Activated T-helper 1 cell treated with anti-CD3 and anti-CD28 coated beads, Interleukin-12 subunit alpha, Interleukin-12 subunit beta, Interleukin-2, Interleukin-4 antibody, amounts not matched to agents 30 ng/mL and 10 ng/mL and 1 ng/mL, durations not matched to agents 14 hours and 24 hours and 36 hours (primary cell): ENCODE measurements at places on chromosomes 2 and 18.

DNA sequence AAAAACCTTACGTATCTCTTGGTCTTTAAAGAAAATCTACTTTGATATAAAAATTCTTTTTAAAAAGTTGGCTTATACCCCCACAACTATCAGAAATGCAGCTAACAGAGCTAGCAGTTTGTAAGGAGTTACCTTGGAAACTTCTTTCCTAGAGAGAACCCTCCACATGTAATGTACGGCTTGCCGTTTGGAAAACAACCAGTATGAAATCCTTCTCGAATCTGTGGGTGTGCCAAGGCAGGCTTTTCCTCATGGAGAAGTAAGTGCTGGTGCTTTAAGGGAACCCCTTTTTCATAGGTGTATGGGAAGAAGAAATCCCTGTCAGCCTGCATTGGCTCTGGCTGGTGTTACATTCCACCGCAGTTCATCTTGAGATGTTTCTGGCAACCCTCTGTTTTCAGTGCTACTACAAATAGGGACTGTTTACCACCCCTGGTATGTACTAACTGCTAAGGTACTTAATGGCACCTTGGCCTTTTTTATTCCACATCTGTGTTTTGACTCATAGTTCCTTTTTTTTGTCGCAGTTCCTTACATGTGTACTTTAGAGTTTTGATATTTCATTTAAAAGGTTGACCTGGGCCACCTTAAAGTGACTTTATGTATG lies 248.4 kb downstream of the FHOD3 start:
- no peak for DNase-seq
- no peak overlapping the region for H3K4me3 ChIP-seq
- H3K36me3 ChIP-seq = no peaks in the 10 kb centered on the region

DNA sequence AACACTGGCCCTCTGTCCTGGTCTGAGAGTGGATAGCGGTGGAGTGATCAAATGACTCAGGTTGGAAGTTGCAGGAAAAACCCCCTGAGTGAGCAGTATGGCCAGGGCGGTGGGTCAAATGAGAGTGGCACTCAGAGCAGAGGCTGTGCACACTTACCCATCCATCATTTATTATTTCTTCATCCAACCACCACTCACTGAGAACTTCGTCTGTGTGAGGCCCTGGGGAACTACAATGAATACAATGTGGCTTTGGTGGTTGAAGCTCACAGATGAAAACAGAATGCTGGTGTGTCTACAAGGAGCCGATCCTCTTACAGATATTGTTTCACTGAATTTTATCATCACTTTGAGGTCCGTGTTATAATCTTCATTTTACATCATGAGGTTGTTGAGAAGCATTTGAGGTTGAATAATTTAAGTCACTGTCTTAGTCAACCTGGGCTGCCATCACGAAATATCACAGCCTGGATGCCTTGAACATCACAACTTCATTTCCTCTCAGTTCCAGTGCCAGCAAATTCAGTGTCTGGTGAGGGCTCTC lies 73.4 kb upstream of the ID2 start:
- H3K36me3 ChIP-seq = peaks cover 7% of the 10 kb centered on the region
- H3K27me3 ChIP-seq = peaks cover 1% of the 10 kb centered on the region
- DNase-seq = peak; percentile 36
- peak overlapping the region; percentile 57 for H3K27ac ChIP-seq
- H3K4me1 ChIP-seq = peaks cover 36% of the 10 kb centered on the region
- H3K4me3 ChIP-seq = no peak overlapping the region

GRCh38 chr2:171475979-171476378 lies 42.0 kb downstream of the DCAF17 start:
- H3K4me1 ChIP-seq = peaks cover 5% of the 10 kb centered on the region
- no peak overlapping the region for H3K27ac ChIP-seq
- H3K36me3 ChIP-seq = peaks cover 35% of the 10 kb centered on the region
- no peak overlapping the region for H3K4me3 ChIP-seq
- H3K27me3 ChIP-seq = no peaks in the 10 kb centered on the region

DNA sequence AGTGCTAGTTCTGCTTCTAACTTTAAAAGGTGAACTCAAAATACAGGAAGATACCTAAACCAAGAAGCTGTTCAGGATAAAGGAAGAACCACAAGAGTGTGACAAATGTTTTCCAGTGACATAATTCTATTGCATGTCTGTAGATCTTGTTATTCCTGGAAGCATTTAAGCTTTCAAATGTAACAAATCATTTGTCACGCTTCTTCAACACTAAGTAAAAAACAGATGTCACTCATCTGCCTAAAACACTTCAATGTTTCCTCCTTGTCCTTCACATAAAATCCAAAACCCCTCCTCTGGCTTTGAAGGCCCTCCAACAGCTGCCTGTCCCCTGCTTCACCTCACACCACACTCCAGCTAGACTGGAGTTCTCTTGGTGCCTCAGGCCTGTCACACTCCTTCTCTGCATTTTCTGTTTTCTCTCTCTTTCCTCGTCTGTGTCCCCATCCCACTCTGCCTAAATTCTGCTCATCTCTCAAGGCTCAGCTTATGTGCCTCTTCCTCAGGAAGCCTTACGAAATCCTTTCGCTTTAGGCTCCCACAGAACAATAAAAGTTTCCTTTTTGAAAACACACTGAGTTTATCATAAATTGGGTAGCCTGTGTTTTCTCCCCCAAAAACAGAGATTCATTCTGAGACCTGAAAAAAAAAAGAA lies 6.4 kb upstream of the CLEC4F start:
- peak overlapping the region; percentile 19 for H3K4me3 ChIP-seq
- peaks cover 36% of the 10 kb centered on the region for H3K4me1 ChIP-seq
- no peak for DNase-seq

DNA sequence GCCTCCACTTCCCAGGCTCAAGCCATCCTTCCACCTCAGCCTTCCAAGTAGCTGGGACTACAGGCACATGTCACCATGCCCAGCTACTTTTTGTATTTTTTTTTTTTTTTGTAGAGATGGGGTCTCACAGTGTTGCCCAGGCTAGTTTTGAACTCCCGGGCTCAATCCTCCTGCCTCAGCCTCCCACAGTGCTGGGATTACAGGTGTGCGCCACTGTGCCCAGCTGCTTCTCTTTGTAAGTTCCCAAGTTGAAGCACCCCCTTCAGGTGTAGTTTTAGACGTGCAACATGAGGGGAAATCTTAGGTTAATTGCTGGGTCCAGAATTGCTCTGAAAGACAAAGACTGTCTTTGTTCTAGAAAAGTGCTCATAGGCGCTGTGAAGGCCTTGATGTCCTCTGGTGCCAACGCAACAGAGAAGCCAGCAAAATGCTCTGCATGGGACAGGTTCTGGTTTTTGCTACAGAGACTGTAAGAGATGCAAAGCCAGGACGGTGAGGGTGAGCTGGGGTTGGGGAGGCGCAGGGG lies 46.6 kb downstream of the RRM2 start:
- no peak overlapping the region for H3K4me3 ChIP-seq
- no peak overlapping the region for H3K27ac ChIP-seq
- H3K27me3 ChIP-seq = no peaks in the 10 kb centered on the region
- no peaks in the 10 kb centered on the region for H3K4me1 ChIP-seq

GRCh38 chr2:232419245-232420072 lies 12.8 kb downstream of the ALPG start:
- H3K36me3 ChIP-seq = peaks cover 5% of the 10 kb centered on the region
- peaks cover 44% of the 10 kb centered on the region for H3K27me3 ChIP-seq
- no peak for DNase-seq

DNA sequence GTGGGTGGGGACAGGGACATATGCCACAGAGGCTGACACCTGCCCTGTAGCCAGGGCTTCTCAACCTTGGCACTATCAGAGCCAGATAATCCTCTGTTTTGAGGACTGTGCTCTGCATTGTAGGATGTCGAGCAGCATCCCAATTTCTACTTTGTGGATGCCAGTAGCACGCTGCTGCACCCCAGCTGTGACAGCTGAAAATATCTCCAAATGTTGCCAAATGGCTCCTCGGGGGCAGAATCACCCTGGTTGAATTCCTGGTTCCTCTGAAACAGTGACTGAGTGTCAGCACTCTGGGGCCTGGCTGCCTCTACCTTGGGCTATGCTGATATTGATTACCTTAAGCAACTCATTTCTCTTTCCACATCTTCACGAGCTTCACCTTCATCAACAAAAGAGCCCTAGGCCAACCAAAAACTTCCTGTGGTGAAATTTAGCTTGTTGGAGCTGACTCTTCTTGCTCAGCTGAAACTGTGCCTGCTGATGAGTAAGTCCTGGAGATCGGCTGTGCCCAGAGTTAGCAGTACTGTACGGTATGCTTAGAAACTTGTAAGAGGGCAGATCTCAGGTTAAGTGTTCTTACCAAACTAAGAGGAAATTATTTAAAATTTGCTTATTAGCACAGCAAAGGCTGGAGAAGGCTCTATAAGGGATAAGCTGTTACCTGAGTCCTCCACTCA lies 138.1 kb downstream of the SEPTIN10 start:
- H3K27ac ChIP-seq = no peak overlapping the region
- DNase-seq = no peak
- peaks cover 9% of the 10 kb centered on the region for H3K27me3 ChIP-seq
- H3K36me3 ChIP-seq = no peaks in the 10 kb centered on the region

- no peaks in the 10 kb centered on the region for H3K36me3 ChIP-seq
- H3K27ac ChIP-seq = no peak overlapping the region
- no peaks in the 10 kb centered on the region for H3K27me3 ChIP-seq
- H3K4me1 ChIP-seq = no peaks in the 10 kb centered on the region
Measured at GRCh38 chr2:19041434-19042041, 316.9 kb downstream of the OSR1 start.

- no peak overlapping the region for H3K27ac ChIP-seq
- peaks cover 4% of the 10 kb centered on the region for H3K36me3 ChIP-seq
- H3K4me1 ChIP-seq = no peaks in the 10 kb centered on the region
- H3K4me3 ChIP-seq = no peak overlapping the region
- DNase-seq = no peak
Measured at GRCh38 chr2:147405651-147406050, 439.2 kb upstream of the ACVR2A start.

DNA sequence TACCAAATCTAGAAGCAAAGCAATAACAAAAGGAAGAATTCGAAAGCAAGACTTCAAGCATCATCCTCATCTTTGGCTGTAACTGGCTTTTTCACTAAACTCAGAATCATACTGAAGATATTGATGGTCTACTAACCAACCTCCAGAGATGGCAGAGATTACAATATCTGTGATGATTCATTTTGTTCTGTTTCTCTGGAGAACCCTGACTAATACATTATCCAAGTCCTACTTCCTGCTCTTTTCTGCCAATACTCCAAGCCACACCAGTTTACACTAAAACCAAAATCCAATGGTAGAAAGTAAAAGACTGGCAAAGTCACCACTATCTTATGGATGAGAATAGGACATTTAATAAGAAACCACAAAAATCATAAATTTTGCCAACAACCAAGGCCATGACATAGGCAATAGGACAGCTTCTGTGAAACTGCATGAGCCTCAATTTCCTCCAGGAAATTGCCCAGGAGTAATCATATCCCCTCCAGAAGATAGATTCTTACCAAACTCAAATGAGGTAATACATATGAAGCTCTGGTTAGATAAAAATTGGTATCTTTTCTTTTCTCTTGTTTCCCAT lies 159.8 kb downstream of the METTL4 start:
- H3K4me3 ChIP-seq = no peak overlapping the region
- H3K36me3 ChIP-seq = no peaks in the 10 kb centered on the region
- peaks cover 5% of the 10 kb centered on the region for H3K27me3 ChIP-seq
- no peak overlapping the region for H3K27ac ChIP-seq
- DNase-seq = no peak
- no peaks in the 10 kb centered on the region for H3K4me1 ChIP-seq

DNA sequence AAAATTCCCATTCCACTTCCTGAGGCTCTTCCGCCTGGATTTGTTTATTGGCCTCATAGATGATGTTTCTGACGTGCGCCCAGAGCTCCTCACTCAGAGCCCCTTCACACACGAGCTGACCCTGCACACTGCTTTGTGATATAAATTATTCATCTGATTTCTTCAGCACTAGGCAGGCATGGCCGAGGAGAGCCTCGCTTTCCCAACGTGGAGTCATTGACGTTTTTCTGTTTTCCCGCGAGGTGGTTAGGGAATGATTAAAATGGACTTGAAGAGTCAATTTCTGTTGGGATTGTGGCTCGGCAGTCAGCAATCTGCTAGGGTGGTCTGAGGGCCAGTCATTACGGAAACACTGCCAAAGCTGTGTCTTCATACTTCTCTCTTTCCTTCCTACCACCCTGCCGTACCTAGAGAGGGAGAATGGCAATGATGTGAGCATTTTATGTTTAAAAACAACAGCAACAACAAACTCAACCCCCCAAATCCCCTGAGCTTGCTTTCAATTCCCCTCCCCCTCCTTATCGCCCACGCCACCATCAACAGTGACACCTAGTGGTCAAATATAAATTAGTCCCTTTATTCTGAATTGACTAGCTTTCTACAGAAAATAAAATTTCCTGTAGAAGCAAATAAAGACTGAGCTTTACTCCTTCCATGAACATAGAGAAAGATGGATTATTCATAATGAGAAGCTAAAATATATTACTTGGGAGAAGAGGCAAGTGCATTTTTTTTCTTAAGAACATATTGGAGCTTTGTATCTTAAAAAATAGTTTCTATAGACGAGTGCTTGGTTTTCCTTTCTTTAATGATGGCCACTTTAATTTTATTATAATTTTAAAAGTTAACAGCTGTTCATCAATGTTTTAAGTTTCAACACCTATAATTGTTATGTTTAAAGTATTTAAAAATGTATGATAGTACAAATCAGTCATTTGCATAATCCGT lies 285.1 kb downstream of the MTX2 start:
- no peaks in the 10 kb centered on the region for H3K36me3 ChIP-seq
- H3K27ac ChIP-seq = no peak overlapping the region
- DNase-seq = no peak

DNA sequence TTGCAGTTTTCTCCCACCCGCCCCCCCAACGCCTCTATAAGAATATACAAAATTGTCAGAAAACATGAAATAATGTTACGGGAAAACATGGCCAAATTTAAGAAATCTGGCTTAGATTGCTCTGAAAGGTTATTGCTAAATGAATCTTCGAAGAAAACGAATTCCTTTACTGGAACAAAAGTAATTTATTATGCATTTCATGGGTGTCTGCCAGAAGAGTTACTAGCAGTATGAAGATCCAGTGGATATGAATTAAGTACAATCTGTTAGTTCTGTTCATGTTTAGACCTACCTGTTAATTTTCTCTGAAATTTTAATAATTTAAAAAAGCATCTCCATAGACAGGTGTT lies 21.9 kb downstream of the GATA6 start:
- H3K4me1 ChIP-seq = no peaks in the 10 kb centered on the region
- H3K4me3 ChIP-seq = no peak overlapping the region

GRCh38 chr2:218807626-218808025 lies 24.0 kb downstream of the PRKAG3 start:
- H3K27me3 ChIP-seq = peaks cover 5% of the 10 kb centered on the region
- no peaks in the 10 kb centered on the region for H3K36me3 ChIP-seq
- H3K4me3 ChIP-seq = no peak overlapping the region
- DNase-seq = no peak
- no peaks in the 10 kb centered on the region for H3K4me1 ChIP-seq

- peaks cover 4% of the 10 kb centered on the region for H3K27me3 ChIP-seq
- no peak overlapping the region for H3K27ac ChIP-seq
- no peak for DNase-seq
- peaks cover 8% of the 10 kb centered on the region for H3K4me1 ChIP-seq
- no peak overlapping the region for H3K4me3 ChIP-seq
- no peaks in the 10 kb centered on the region for H3K36me3 ChIP-seq
Measured at GRCh38 chr2:187994464-187995331, 297.0 kb upstream of the GULP1 start.
